ENCODE measurements at places on chromosomes 7 and 10. TPM values are rescaled to one million over a fixed set of nuclear protein-coding genes. Genes with fewer than 3 reads are reported as not detected.

The WEE2 gene
- total RNA-seq = not detected

The MAT1A gene
- 0.21 TPM for total RNA-seq

The AKR1C8 gene
- not detected for total RNA-seq

The TMEM229A gene
- total RNA-seq = not detected

The GIMAP2 gene
- 41.8 TPM for total RNA-seq

The ITGA8 gene
- total RNA-seq = 10.0 TPM

The PLAC9 gene
- 32.6 TPM for total RNA-seq

DNA sequence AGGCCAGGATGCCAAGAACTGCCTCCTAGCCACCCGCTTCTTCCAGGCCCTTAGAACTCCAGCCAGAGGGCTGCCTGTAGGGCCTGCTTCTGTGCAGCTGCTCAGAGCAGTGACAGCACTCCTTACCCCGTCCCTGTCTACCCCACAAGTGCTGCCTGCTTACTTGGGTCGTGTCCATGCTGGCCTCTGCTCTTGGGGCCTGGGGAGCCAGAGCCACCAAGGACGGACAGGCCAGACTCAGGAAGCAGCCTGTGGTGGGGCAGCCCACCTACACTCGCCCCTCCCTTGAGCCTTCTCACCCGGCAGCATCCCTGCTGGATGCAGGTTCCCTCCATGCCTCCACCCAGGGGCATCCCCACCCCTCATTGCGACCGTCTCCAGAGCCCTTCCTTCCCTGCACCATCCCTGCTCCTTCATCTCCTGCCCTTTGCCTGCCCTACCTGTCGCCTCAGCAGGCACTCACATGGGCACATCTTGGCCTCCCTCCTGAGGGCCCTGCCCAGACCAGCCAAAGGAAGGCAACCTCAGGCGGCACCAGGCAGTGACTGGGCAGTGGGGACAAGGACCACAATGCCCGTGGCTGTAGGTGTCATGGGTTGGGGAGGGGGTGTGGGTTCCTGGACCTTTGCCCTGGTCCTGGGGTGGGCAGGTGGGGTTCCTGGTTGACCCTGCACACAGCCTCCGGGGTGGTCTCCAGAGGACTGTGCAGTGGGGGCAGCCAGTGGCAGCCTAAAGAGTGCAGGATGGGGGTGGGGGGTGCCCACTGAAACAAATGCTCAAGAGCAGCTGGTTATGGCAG is 78.0 kb upstream of the TNS3 start:
- H3K27me3 ChIP-seq = no peaks in the 10 kb centered on the region
- DNase-seq = no peak
- H3K4me1 ChIP-seq = no peaks in the 10 kb centered on the region
- H3K27ac ChIP-seq = no peak overlapping the region

DNA sequence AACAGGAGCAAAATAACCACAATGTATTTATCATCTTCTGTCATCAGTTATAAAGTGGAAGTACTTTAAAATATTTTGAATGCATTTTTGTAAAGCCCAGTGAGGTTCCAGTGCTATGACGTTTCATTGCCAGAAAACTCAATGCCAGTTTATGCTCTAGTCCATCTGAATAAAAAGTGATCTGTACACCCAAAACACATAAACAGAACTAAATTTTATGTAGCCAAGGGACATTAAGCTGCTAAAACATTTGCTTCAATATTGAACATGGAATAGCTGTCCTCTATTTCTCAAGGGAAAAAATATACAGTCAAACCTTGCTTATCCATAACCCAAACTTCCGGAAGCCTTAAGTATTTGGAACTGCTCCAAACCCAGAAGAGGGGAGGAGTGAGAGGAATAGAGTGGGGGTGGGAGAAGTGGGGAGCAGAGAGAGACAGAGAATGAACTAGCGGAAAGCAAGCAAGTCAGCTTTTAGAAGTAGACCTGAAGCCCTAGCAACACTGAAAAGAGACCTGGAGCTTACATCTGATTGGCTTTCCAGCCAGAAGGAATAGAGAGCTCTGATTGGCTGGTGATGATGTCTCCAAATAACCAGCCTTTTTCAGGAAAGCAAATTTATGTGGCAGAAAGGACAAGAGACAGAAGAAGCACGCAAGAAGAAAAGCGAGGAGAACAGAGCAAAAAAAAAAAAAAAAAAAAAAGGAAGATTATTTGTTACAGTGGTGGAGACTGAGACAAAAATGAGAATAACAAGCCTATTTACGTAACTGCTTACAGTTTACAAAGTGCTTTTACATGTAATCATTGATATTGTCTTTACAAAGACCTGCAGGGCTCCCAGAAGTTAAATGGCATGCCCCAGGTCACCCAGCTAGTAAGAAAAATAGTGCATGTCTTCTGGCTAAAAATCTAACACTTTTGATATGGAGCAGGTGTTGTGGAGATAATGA is 196.0 kb downstream of the RNLS start:
- no peaks in the 10 kb centered on the region for H3K36me3 ChIP-seq
- H3K27ac ChIP-seq = peak overlapping the region; percentile 70
- H3K4me3 ChIP-seq = peak overlapping the region; percentile 12
- H3K4me1 ChIP-seq = peaks cover 4% of the 10 kb centered on the region
- peak; percentile 54 for DNase-seq

DNA sequence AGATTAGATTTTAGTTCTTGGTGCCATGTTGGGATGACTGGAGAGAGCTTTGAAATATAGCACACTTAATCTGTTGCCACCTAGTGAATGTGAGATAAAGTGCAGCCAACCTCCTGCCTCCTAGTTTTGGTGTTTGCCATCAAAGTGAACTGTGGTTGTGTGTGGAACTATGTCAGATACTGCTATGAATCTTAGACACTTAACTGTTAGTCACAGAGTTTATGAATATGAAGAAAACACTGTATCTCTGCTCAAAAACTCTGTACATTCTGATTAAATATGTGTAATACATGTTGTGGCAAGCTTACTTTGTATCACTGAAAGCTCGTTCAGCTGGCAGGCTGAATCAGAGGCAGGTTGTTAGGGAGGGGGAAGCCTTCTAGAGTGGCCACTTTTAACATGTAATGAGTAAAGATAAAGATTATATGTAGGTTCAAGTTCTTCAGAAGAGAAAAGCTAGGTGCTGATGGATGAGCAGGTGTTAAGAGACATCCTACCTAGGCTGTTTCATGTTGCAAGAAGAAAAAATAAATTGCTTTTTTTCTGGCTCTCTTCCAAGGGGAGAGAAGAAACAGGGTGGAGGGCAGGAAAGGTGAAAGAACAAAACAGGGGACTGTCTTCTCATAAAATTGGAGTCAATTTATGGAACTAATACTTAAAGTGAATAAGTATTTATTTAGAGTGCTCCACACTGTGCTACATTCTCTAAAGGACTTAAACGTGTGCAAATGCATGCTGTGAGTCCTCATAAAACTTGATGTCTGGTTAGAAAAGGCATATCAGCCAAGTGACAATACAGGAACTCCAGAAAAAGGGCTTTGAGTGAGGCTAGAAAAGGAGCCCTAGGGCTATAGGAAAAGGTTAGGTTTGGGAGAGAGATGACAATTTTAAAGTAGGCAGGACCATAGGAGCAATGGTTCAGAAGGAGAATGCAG is 14.1 kb upstream of the LAMB1 start:
- H3K4me1 ChIP-seq = no peaks in the 10 kb centered on the region
- no peaks in the 10 kb centered on the region for H3K27me3 ChIP-seq
- no peak overlapping the region for H3K4me3 ChIP-seq
- no peak overlapping the region for H3K27ac ChIP-seq
- no peaks in the 10 kb centered on the region for H3K36me3 ChIP-seq
- no peak for DNase-seq

DNA sequence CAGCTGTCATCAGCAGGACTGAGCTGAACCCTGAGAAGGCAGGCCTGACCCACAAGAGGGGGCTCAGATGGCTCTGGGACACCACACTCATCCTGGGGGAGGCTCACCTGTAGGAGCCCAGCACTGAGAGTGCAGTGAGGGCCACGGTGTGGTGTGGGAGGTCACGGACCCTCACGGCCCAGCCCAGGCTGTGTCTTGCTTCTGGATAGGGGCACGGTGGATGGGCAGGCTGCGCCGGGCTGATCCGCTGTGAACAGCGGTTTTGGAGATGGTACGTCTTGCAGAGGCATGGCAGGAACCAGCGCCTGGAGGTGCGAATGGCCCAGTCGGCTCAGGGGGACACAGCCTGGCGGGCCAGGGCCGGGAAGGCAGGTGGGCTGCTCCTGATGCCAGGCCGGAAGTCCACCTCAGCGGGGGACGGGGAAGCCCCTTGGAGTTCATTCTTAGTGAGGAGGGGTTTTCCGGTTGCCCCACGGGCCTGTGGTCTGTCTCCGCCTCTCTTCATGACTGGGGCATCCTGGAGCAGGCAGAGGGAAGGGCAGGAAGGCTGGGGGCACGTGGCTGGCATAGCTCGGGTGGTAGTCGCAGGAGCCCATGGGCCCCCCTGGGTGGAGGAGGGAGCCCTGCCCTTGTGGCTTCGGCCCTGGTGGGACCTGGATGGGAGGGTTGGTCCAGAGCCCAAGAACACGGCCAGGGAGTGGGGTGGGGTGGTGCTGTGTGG is 112.5 kb downstream of the UNCX start:
- H3K36me3 ChIP-seq = no peaks in the 10 kb centered on the region
- no peaks in the 10 kb centered on the region for H3K4me1 ChIP-seq
- H3K27me3 ChIP-seq = no peaks in the 10 kb centered on the region
- no peak for DNase-seq

DNA sequence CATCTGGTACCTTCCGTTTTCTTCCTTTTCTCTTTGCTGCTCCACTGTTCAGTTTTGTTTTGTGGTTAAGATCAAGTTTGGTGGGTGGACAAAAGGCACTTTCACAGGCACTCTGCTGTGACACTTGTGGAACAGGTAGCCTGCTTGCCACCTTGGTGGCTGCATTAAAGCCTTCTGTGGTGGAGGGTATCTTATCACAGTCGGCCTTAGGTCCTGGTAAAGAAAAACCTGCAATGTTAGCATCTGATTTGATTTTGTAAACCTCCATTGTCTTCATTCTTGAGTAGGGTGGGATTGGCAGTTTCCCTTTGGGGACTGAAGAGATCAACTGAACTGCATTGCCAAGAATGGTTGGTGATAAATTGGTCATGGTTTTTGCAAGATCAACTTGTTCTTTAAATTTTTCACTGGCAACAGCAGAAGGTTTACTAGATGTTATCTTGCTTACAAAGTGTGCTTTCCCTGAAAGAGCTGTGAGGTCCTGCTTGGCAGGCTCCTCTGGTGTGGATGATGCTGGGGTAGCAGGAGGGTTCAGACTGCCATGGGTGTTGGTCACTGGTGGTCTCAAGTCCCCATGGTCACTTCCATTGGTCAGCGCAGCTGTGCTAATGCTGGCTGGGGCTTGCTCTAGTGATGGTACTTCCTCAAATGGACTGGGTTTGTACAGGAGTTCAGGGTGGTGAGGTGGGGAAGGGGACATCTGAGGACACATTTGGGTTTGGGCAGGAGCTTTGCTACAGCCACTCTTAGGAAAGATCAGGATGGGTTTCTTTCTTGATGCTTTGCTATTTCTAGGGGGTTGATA is 182.2 kb downstream of the ZNF438 start:
- no peak overlapping the region for H3K4me3 ChIP-seq
- H3K27ac ChIP-seq = no peak overlapping the region
- no peak for DNase-seq
- no peaks in the 10 kb centered on the region for H3K4me1 ChIP-seq

GRCh38 chr10:51999096-51999495 is 299.7 kb upstream of the CSTF2T start:
- H3K4me3 ChIP-seq = no peak overlapping the region
- no peak for DNase-seq
- no peaks in the 10 kb centered on the region for H3K36me3 ChIP-seq
- no peak overlapping the region for H3K27ac ChIP-seq

DNA sequence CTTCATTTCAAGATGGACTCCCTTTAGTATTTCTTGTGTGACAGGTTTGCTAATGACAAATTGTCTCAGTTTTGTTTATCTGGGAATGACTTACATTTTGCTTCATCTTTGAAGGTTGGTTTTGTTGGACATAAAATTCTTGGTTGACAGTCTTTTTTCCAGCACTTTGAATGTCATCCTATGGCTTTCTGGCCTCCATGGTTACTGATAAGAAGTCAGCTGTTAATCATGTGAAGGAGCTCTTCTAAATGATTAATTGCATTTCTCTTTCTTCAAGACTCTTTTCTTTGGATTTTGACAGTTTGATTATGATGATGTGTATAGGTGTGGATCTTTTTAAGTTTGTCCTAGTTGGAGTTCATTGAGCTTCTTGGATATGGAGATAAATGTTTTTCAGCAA is 26.9 kb upstream of the HHEX start:
- H3K4me1 ChIP-seq = no peaks in the 10 kb centered on the region
- H3K27me3 ChIP-seq = no peaks in the 10 kb centered on the region
- no peaks in the 10 kb centered on the region for H3K36me3 ChIP-seq
- H3K27ac ChIP-seq = no peak overlapping the region

DNA sequence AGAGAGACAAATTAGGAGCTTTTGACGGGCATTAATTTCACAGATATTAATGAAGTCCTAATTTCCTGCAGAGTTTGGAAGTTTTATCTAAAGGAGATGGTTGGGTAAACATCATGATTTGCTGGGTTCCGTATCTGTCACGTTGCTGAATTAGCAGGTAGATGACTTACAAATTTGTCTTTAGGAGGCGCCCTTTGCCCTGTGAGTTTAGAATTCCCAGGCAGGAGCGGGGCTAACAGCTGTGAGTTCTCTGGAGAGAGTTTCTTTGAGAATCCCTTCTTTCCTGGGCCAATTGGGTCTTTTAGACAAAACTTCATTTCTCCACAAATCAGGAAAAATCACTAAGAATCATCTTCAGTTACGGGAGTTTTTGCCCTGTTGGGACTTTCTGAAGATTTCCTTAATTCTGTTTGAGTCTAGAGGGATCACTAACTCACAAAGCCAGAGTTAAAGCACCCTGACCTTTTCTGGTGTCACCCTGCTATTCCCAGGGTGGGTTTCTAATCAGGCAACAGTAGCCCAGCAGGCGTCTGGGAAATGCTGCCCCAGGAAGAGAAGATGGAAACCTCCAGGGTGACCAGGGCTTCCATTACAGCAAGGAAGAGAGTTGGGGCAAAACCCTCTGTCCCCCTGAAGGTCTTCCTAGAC is 63.7 kb downstream of the PRKCQ start:
- no peak overlapping the region for H3K27ac ChIP-seq
- no peak for DNase-seq
- H3K4me3 ChIP-seq = no peak overlapping the region

DNA sequence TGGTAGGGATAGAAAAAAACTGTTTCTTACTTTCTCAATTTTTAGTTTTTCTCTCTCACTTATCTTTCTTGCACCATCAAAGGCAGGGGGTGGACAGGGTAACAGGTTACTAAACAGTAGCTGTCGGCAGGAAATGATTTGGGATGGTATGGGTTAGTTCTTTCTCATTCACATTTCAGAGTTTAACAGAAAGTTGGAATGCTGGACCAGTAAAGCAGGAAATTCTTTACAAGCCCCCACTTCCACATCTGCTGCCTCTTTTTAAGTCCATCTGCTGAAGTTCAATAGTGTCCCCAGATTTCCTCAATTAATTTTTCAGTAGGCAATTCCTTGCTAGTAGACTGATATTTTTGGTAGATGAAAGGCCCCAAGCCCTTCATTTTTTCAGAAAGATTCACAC is 23.3 kb downstream of the TWIST1 start:
- no peak overlapping the region for H3K4me3 ChIP-seq
- no peak for DNase-seq

GRCh38 chr10:11210211-11210922 is 192.7 kb downstream of the CELF2 start:
- no peaks in the 10 kb centered on the region for H3K4me1 ChIP-seq
- H3K36me3 ChIP-seq = no peaks in the 10 kb centered on the region
- no peak for DNase-seq
- H3K4me3 ChIP-seq = no peak overlapping the region

Data from uterus (tissue), 4 donors.